SIG-M5 (cell line): ENCODE measurements at places on chromosomes 16 and 17.

- DNase-seq, result no peak
Measured at GRCh38 chr17:63956296-63956920, 16.3 kb downstream of the SCN4A start.

- DNase-seq, result no peak
Measured at GRCh38 chr17:72609501-72609900, 483.0 kb downstream of the SLC39A11 start.

GRCh38 chr17:45775148-45775547 lies 9.0 kb upstream of the CRHR1 start:
- DNase-seq, result no peak

DNA sequence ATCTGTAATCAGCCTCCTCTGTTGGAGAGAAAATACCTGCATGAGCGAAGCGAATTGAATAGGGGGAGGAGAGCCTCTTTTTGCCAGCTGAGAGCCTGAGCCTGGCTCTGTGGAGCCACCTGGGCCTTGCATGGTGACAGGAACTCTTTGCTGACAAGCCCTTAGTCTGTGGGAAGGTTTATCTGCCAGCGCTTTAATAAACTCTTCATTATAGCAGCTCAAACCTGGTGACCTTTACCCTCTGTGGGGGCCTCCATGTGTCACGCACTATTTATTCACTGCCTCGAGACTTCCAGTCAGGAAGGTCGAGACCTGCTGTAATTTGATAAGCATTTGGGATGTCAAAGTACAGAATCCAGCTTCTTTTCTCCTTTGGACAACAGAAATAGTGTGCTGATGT lies 282.6 kb downstream of the CBLN1 start:
- DNase-seq, result no peak

GRCh38 chr17:77889866-77890760 lies 68.4 kb upstream of the TNRC6C start:
- no peak for DNase-seq

GRCh38 chr17:67514998-67515397 lies 137.9 kb downstream of the PITPNC1 start:
- no peak for DNase-seq

DNA sequence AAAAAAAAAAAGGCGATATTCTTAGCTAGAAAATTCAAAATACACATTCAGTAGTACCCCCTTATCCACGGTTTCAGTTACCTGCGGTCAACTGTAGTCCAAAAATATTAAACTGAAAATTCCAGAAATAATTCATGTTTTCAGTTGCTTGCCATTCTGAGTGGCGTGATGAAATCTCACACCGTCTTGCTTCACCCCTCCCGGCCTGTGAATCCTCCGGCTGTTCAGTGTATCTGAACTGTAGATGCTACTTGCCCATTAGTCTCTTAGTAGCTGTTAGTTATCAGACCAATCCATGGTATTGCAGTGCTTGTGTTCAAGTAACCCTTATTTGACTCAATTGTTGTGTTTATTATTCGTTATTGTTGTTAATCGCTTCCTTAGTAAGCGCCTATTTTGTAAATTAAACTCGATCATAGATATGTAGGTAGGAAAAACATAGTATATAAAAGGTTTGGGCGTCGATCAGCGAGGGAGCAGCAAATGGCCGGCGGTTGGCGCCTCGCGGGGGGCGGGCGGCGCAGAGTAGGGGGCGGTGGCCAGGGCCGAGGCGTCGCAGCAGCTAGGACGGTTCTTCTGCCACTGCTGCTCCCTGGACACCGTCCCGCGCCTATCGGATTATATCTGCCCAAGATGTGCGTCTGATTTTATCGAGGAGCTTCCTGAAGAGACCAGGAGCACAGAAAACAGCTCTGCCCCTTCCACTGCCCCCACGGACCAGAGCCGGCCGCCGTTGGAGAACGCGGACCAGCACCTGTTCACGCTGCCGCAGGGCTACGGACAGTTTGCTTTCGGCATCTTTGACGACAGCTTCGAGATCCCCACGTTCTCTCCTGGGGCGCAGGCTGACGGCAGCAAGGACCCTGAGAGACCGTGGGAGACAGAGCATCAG lies 39.8 kb upstream of the AKAP1 start:
- no peak for DNase-seq

GRCh38 chr16:12206098-12206748 lies 229.7 kb downstream of the SNX29 start:
- no peak for DNase-seq

DNA sequence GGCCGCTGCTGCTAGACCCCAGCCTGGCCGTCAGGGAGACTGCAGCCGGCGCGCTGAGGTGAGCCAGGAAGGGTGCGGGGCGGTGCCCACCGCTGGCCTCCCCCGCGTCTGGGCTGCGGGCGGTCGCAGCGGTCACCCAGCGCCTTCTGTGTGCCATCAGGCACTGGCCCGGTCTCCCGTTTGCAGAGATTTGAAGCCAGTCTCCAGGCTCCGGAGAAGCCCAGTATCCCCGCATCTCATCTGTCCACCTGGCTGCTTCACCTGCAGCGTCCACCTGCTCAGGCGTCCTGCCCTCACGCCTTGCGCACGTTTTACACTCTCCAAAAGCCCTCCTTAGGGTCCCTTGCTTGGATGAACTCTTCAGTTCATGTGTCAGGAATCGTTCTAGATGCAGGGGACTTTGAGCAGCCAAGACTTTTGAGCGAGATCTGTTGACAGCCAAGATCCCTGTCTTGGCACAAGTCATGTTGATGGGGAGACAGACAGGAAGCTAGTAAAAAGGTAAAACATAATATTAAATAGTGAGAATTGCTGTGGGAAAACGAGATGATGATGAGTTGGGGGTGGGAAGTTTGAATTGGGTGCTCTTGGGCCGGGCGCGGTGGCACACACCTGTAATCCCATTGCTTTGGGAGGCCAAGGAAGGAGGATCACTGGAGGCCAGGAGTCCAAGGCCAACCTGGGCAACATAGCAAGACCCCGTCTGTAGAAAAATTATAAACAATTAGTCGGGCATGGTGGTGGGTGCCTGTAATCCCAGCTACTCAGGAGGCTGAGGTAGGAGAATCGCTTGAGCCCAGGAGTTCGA lies 916 bp downstream of the HEATR3 start:
- DNase-seq, result no peak

- DNase-seq, result no peak
Measured at GRCh38 chr16:11240636-11241473, 15.1 kb downstream of the SOCS1 start.
